ENCODE measurements at places on chromosomes 1 and 21.

DNA sequence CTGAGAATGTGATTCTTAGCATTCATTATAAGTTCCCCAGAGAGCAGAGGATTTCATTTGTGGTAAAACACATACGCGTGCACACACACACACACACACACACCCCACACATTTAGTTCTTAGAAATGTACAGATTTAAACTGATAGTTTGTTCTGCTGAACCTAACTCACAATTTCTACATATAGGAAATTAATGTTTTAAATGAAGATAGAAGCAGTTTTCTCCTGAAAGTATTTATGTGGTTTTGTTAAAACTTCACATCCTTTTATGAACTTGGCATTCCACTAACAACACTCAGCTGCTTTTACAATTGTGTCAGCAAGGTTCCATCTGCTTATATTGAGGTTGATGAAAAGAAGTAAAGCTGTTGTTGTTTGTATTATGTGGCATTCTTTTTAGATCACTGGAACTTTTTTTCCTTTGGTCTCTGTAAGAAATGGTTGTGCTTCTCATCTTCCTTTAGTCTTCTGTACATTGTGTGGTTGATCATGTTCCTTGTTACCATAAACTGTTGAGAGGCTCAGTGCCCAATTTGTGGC lies 41.6 kb downstream of the AK4 start:
- DNase-seq, result no peak

DNA sequence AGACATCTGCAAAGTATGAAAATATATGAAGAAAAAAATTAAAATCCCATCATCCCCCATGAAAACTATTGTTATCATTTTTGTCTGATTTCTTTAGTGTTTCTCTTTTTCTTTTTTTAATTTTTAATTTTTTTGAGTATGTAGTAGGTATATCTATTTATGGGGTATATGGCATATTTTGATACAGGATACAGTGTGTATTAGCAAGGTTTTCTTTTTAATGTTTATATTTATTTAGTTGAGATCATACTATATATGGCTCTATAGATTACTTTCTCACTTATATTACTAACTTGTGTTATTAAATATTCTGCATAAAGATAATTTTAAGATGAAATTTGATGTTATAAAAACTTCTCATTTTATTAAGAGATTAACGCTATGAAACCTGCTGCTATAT lies 11.4 kb downstream of the LGALS8 start:
- no peak for DNase-seq

DNA sequence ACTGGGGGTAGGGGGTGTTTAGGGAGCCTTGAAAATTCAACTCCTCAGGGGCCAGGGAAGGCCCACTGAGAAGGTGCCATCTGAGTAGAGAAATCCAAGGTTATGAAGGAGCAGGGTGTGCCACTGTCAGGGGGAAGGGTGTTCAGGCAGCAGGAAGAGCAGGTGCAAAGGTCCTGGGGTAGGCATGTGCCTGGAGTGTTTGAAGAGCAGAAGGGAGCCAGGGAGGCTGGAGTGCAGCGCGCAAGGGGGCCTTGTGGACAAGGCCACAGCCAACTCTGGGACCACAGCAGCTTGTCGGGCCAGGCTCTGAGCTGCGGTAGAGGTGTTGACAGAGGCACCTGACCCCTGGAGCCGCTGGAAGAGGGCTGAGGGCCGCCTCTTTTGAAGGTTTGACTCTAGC lies 19.3 kb downstream of the ACTL8 start:
- no peak for DNase-seq

DNA sequence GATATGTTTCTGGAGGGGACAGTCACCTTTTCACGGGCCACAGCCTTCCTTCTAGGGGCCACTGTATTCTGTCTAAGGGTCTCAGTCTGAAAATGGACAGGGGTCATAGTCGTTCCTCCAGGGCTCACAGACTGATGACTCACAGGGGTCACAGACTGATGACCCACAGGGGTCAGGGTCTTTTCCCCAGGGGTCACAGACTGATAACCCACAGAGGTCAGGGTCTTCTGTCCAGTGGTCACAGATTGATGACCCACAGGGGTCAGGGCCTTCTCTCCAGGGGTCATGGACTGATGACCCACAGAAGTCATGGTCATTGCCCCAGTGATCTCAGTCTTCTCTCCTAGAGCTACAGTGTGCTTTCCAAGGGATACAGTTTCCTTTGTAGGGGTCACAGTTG lies 12.8 kb downstream of the OVGP1 start:
- no peak for DNase-seq

DNA sequence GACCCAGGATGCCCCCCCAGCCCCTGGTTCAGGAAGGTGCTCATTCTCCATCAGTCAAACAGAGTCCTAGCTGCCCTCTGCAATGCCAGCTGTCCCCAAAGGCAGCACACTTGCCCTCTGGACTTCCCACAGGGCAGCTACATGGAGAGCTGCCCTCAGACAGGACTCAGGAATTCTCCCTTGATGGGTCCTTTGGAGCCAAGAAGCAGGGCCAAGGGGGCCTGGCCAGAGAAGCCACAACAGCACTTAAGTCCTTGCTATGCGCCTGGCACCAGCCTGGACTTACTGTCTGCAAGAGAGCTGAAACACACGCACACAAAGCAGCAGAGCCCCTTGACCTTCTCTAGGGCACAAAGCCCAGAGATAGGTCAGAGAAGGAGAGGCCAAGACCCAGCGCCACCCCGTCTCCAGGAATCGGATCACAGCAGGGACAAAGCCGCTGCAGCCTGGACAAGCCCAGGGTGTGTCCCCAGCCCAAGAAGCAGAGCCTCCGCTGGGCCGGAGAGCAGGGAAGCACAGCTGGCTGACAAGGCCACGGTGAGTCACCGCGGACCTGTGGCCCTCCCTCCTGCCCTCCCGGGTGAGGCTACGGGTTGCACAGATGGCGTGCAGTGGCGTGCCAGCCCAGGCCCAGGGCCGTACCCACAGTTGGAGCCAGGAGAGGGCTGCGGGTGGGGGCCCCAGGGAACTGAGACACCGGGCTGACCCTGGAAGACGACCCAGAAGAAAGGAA lies 1.7 kb downstream of the WNT9A start:
- DNase-seq, result no peak

DNA sequence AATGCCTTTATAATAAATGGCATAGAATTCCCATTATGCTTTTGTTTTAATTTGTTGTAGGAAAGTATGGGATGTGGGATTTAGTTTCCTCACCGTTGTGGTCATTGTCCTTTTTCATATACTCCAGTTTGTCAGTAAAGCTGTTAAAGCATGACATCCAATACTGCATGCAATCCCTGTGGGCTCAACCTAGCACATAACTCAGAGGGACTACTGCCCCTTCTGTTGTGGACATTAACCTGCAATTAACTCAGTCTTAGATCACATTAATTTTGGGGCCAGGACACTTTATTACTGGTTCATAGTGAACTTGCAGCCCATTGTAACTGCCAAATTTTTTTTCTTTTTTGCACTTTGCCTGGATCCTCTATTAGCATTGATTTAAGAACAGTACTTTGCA lies 112.5 kb downstream of the DNM3 start:
- DNase-seq, result no peak

GRCh38 chr1:64810001-64810400 lies 65.1 kb downstream of the RAVER2 start:
- DNase-seq, result no peak

DNA sequence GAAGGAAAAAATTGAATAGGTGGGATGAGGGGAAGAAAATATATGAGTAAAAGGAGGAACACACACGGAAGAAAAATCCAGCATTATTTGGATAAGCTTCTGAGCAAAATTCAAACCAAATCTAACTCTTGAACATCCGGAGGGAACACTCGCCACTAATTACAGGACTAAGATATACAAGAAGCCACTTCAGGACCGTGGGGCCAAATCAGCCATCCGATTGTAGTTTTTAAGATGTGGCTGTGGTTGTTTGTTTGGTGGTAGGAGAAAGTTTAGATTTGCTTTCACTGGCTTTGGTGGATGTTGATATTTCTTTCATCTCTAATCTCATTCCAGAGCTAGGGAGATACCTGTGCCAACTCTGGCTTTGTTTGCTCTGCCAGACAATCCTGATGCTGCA lies 43.7 kb upstream of the ADAMTS1 start:
- no peak for DNase-seq
